ENCODE measurements at places on chromosomes 7 and 10.

DNA sequence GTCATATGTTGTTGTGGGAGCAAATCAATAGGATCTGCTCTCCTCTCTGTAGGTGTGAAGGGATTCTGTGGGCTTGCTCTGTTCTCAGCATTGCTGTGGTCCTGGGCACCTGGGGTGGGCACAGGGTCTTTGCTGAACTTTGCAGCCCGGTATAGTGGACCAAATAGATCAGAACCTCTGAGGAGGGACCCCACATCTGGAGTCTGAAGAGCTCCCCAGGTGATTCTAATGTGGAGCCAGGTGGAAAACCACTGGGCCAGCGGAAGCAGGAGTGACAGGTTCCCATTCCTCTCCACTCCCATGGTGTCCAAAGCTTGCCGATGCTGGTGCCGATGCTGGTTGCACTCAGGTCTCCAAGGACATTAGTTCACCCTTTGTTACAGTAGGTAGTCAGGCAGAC is 257.2 kb downstream of the GLRX3 start:
- DNase-seq, result no peak

DNA sequence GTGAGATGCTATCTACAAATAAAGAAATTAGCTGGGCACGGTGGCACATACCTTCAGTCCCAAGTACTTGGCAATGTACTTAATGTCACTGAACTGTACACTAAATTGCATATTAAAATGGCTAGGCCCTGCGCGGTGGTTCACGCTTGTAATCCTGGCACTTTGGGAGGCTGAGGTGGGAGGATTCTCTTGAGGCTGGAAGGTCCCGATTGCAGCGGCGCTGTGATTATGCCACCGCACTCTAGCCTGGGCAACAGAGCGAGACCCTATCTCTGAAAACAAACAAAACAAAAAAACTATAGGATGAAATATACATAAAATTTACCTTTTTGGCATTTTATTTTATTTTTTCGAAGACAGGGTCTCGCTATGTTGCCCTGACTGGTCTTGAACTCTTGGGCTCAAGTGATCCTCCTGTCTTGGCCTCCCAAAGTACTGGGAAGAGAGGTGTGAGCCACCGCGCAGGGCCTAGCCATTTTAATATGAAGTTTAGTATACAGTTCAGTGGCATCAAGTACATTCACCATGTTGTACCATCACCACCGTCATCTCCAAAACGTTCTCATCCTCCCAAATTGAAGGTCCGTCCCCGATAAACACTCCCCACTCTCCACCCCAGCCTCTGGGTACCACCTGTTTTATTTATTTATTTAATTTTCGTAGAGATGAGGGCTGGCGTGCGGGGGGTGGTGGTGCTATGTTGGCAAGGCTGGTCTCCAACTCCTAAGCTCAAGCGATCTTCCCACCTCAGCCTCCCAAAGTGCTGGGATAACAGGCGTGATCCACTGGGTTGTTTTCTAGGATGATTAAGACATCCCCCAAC is 1.3 kb upstream of the EIF3B start:
- no peak for DNase-seq

GRCh38 chr10:77846718-77847311 is 79.7 kb downstream of the DLG5 start:
- DNase-seq, result peak; percentile 69

GRCh38 chr7:112449353-112449752 is 907 bp upstream of the IFRD1 start:
- DNase-seq, result no peak

GRCh38 chr10:67650558-67650957 is 45.4 kb downstream of the CTNNA3 start:
- no peak for DNase-seq

DNA sequence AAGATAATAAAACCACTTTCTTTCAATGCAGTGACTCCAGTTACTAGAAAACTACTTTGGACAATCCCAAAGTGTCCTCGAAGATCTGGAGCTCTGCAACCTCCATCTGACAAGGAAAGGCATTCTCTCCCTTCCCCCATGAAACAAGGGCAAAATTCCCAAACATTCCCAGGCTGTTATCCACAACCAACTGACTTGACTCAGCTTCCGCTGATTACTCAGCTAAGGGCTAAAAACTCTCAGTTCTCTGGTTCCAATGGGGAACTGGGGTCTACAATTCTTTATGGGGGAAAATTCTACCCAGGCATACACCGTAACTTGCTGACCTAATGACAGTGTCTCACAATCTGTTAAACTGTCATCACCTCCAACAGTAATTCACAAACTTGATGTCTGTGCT is 48.4 kb downstream of the SFMBT2 start:
- DNase-seq, result no peak

- DNase-seq, result no peak
These were observed 1.1 kb upstream of the DIP2C start for GRCh38 chr10:690372-691161.

- no peak for DNase-seq
These were observed 289.3 kb upstream of the ZMIZ1 start for GRCh38 chr10:78779339-78779955.

Data from occipital lobe (tissue), 3 donors.